Calu3 (cell line): ENCODE measurements at places on chromosomes 3 and 15.

GRCh38 chr3:58163234-58163633 is 47.5 kb downstream of the DNASE1L3 start:
- no peak for DNase-seq
- H3K27me3 ChIP-seq = no peaks in the 10 kb centered on the region
- H3K27ac ChIP-seq = peak overlapping the region; percentile 38
- no peak overlapping the region for H3K4me3 ChIP-seq
- peaks cover 44% of the 10 kb centered on the region for H3K4me1 ChIP-seq

GRCh38 chr3:32816439-32817256 is 1.1 kb upstream of the TRIM71 start:
- H3K4me1 ChIP-seq = no peaks in the 10 kb centered on the region
- H3K27ac ChIP-seq = no peak overlapping the region
- peaks cover 77% of the 10 kb centered on the region for H3K27me3 ChIP-seq
- H3K4me3 ChIP-seq = peak overlapping the region; percentile 77

DNA sequence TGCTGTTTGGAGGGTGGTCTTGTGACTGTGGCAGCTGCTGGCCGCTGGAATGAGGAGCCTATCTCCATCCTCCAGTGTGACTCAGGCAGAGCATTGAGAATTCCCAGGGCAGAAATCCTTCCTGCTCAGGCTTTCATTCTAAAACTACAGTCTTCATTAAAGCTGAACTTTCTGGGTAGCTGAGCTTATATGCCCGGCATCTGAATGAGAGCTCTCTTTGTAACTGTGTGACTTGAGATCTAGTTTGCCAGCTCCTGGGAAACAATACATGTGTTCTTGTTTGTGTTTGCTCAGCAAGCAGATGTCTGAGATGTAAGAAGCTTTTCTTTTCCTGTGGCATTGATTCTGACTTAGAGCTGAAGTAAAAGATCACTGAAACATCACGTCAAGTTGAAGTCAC is 22.4 kb downstream of the RLBP1 start:
- no peaks in the 10 kb centered on the region for H3K27me3 ChIP-seq
- DNase-seq = no peak
- H3K36me3 ChIP-seq = peaks cover 46% of the 10 kb centered on the region
- H3K4me3 ChIP-seq = no peak overlapping the region
- H3K27ac ChIP-seq = no peak overlapping the region

- peaks cover 88% of the 10 kb centered on the region for H3K27me3 ChIP-seq
- H3K4me1 ChIP-seq = no peaks in the 10 kb centered on the region
- no peak overlapping the region for H3K27ac ChIP-seq
- H3K36me3 ChIP-seq = no peaks in the 10 kb centered on the region
- no peak overlapping the region for H3K4me3 ChIP-seq
- DNase-seq = no peak
These were observed 329.4 kb upstream of the RORA start for GRCh38 chr15:61558172-61559136.

GRCh38 chr15:86061581-86061980 is 18.1 kb upstream of the AGBL1 start:
- no peak overlapping the region for H3K4me3 ChIP-seq
- no peak for DNase-seq
- no peak overlapping the region for H3K27ac ChIP-seq
- H3K4me1 ChIP-seq = no peaks in the 10 kb centered on the region
- H3K27me3 ChIP-seq = peaks cover 60% of the 10 kb centered on the region

DNA sequence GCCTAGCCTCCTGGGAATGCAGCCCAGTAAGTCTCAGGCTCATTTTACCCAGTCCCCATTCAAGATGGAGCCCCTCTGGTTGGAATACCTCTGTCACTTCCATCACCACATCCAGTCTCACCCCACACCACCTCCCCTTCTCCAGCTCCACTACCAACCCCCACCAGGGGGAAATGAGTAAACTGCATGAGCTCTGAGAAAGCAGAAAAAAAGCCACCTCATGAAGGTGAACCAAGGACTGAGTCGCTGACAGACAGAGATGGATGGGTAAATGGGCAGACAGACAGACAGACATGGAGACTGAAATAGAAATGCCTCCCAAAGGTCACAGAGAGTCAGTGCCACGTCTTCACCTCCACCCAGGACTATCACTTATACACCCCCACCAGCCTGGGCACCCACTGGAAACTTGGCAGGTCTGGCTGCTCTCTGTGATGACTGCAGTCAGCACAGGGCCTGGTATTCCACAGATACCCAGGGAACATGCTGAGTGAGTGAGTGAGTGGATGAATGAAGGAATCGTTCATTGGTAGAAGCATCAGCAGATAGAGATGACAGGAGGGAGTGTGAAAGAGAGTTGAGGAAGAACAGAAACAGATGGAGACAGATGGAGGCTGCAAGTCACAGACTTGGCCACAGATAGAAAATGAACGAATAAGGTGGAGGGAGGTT is 4.9 kb upstream of the LOXL1 start:
- H3K4me1 ChIP-seq = peaks cover 17% of the 10 kb centered on the region
- H3K27me3 ChIP-seq = peaks cover 25% of the 10 kb centered on the region
- DNase-seq = no peak
- H3K27ac ChIP-seq = no peak overlapping the region

DNA sequence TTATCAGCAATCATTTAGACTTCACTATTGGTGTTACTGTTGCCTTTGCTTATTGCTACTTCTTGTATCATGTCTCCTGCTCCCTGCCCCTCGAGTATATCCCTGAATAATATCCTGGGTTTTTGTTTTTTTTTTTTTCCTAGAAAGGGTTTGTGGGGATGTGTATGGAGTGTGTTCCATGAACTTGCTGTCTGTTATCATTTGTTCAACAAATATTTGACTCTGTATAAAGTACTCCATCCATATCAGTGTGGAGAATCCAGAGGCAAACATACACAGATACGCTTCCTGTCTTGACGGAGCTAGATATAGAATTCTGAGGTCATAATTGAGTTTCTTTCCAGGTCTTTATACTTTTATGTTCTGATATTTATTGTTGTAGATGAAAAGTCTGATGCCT is 31.8 kb upstream of the GOLGA6L9 start:
- no peaks in the 10 kb centered on the region for H3K27me3 ChIP-seq
- no peak for DNase-seq
- no peak overlapping the region for H3K27ac ChIP-seq
- H3K36me3 ChIP-seq = no peaks in the 10 kb centered on the region

GRCh38 chr3:177371888-177372287 is 174.6 kb upstream of the TBL1XR1 start:
- peaks cover 3% of the 10 kb centered on the region for H3K4me1 ChIP-seq
- no peak overlapping the region for H3K4me3 ChIP-seq
- H3K36me3 ChIP-seq = no peaks in the 10 kb centered on the region
- no peak for DNase-seq

DNA sequence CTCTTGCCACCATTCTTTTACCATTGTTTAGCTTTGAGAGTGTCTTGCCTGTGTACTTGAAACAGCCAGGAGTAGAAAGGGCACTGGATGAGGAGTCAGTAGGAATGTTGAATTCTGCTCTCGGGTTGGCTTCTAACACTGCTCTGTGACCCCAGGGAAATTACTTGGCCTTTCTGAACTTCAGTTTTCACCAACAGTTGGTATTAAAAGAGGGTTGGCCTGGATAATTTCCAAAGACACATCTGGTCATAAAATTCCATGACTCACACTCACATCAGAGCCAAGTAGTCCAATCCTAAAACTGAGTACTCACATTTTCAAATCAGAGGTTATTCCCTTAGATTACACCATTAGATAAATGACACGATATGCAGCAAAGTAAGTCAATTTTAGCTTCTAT is 141.6 kb downstream of the ECT2 start:
- H3K36me3 ChIP-seq = no peaks in the 10 kb centered on the region
- H3K4me1 ChIP-seq = no peaks in the 10 kb centered on the region
- DNase-seq = no peak
- no peak overlapping the region for H3K4me3 ChIP-seq

- no peaks in the 10 kb centered on the region for H3K36me3 ChIP-seq
- DNase-seq = no peak
- H3K27me3 ChIP-seq = no peaks in the 10 kb centered on the region
- no peak overlapping the region for H3K27ac ChIP-seq
These were observed 73.3 kb downstream of the USP13 start for GRCh38 chr3:179726075-179726699.

GRCh38 chr3:39178553-39178952 is 13.8 kb downstream of the XIRP1 start:
- H3K4me3 ChIP-seq = no peak overlapping the region
- no peak overlapping the region for H3K27ac ChIP-seq
- peaks cover 29% of the 10 kb centered on the region for H3K4me1 ChIP-seq
- no peak for DNase-seq

DNA sequence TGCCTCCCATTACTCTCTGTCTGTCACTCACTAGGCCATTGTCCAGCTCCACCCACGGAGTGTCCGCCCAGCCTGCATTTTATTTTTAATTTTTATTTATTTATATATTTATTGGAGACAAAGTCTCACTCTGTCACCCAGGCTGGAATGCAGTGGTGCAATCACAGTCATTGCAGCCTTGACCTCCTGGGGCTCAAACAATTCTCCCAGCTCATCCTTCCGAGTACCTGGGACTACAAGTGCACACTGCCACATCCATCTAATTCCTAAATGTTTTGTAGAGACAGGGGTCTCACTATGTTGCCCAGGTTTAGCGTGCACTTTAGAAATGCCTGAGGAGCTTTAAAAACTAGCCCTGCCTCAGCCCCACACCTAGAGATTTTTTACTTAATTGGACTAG is 141.5 kb downstream of the LIPC start:
- H3K27ac ChIP-seq = no peak overlapping the region
- H3K4me3 ChIP-seq = no peak overlapping the region
- DNase-seq = no peak

DNA sequence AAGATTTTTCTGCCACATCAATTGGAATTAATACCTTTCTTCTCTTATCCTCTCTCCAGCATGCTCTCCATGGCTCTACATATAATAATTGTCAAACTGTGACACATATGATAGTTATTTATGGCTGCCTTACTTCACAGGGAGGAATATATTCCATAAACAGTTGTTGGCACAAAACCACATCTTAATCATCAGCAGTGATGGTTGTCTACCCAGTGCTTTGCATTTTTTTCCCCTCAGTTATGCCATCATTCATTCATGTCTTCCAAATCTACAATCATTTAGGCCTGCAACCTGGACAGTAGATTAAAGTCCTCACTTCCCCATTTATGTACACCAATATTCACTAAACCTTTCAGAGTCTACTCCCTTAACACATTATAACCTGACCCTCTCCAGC is 107.7 kb downstream of the THRB start:
- H3K4me1 ChIP-seq = no peaks in the 10 kb centered on the region
- no peaks in the 10 kb centered on the region for H3K27me3 ChIP-seq
- H3K27ac ChIP-seq = no peak overlapping the region
- no peak overlapping the region for H3K4me3 ChIP-seq

DNA sequence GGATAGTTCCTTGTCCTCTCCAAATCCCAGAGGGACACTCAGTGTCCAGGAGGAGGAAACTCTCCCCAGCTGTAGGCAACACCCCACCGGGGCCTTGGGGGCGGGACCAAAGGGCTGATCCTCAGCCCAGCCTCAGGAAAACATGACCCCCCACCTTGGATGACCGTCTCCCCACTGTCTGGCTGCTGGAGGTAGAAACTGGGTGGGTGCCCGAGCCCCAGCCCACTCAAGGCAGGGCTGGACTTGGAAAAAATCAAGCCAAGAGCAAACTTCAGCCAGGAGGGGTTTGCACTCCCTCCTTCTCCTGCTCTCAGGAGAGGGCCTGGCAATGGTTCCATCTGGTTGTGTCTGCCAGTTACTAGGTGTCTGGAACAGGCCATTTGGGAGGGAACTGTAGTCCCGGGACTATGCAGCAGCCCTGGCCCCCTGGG is 3.6 kb upstream of the RASL12 start:
- H3K36me3 ChIP-seq = peaks cover 5% of the 10 kb centered on the region
- no peak overlapping the region for H3K27ac ChIP-seq
- no peak for DNase-seq
- peaks cover 9% of the 10 kb centered on the region for H3K4me1 ChIP-seq
- peaks cover 25% of the 10 kb centered on the region for H3K27me3 ChIP-seq

- H3K27ac ChIP-seq = no peak overlapping the region
- H3K36me3 ChIP-seq = no peaks in the 10 kb centered on the region
- H3K4me3 ChIP-seq = no peak overlapping the region
- no peaks in the 10 kb centered on the region for H3K4me1 ChIP-seq
- no peak for DNase-seq
These were observed 42.0 kb upstream of the FEZF2 start for GRCh38 chr3:62415312-62415801.

GRCh38 chr3:172246107-172246844 is 202.0 kb downstream of the GHSR start:
- H3K27ac ChIP-seq = no peak overlapping the region
- H3K4me3 ChIP-seq = no peak overlapping the region
- no peak for DNase-seq
- peaks cover 98% of the 10 kb centered on the region for H3K36me3 ChIP-seq
- no peaks in the 10 kb centered on the region for H3K27me3 ChIP-seq

DNA sequence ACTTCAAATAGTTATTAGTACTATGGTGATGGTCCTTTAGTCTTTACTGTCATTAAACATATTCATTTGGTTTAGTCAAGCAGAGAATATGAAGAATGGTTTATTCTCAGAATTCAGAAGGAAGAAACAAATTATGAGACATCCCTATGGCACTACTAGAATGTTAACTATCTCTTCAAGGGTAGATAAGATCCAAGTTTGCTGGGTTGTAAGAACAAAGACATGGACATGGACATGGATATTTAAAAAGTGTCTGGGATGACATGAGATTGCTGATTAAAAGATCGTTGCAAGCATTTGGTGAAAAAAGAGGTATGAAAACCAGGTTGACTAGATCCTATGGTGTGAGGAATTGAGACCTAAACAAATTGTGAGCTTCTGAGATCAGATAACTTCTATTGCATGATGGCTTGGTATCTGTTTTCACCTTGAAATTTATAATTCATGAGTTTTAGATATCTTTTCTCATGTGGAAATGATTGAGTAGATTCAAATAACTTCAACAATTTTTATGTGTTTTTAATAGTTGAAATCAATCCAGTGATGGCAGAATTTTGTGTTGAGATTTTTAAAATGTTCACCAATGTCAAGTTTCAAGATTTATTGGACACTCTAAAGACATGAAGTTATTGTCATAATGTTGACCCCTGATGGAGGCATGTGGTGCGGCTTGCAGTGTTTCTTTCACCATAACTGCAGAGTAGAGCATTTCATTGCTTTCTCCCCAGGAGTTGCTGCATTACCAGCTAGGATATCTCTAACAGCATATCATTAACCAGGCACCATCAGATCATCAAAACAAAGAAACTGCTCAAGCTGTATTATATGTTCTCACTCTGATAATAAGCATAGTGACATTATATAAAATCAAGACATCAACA is 72.6 kb downstream of the NAALADL2 start:
- H3K36me3 ChIP-seq = no peaks in the 10 kb centered on the region
- H3K4me3 ChIP-seq = no peak overlapping the region
- DNase-seq = no peak
- H3K27ac ChIP-seq = no peak overlapping the region
- H3K27me3 ChIP-seq = no peaks in the 10 kb centered on the region

GRCh38 chr15:96574782-96575181 is 244.3 kb downstream of the NR2F2 start:
- no peaks in the 10 kb centered on the region for H3K27me3 ChIP-seq
- H3K4me1 ChIP-seq = no peaks in the 10 kb centered on the region
- no peak overlapping the region for H3K4me3 ChIP-seq
- no peak for DNase-seq
- H3K36me3 ChIP-seq = no peaks in the 10 kb centered on the region
- no peak overlapping the region for H3K27ac ChIP-seq

GRCh38 chr3:71060536-71060935 is 523.0 kb downstream of the FOXP1 start:
- DNase-seq = no peak
- no peak overlapping the region for H3K4me3 ChIP-seq
- H3K27me3 ChIP-seq = no peaks in the 10 kb centered on the region
- peak overlapping the region; percentile 75 for H3K27ac ChIP-seq
- no peaks in the 10 kb centered on the region for H3K36me3 ChIP-seq
- H3K4me1 ChIP-seq = peaks cover 25% of the 10 kb centered on the region
